ENCODE measurements at places on chromosomes 4 and X.

DNA sequence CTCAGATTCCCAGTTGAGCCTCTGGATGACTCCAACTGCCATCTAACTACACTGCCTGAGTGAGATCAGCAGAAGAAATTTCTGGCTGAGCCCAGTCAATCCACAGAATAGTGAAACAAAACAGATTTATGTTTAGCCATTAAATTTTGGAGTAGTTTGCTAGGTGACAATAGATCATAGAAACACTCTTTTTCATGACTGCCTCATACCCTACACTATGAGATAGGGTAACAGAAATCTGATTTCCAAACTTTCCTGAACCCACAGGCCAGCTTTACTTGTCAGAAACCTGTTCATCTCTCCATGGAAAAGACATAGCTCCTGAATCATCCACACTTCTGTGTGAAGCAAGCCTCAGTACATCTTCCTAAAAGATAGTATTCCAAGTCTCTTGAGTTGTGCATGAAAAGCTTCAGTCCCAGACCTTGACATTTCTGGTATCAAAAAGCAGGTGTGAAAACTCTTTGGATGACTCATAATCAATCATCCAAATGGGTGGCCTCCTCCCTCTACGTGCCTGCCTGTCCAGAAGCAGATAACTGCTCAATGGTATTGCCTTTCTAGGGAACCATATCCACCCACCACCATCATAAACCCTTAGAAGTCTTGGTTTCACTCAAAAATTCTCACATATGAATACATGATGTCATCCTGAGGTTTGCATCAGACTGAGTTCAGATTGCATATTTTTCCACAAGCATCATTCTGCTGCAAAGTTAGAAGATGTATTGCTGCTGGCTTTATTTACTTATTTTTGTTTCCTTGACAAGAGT, 47.5 kb upstream of the RAP2C start:
- DNase-seq, result no peak

DNA sequence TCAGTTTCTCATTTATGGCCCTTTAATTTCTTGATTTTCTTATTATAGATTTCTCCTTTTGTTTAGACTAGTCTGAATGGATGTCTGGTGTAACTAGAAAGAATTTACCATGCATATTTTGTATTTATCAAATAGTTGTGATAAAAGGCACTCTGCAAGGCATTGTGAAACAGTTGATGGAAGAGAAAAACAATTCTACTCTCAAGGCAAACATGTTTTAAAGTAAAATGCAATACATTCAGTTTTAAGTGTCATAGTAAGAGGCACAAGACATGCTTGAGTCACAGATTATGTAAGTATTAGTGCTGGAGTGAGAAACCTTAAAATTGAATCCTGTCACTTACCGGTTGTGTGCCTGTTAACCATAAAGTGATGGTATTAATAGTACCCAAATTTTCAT, 283.3 kb upstream of the DKK2 start:
- DNase-seq, result no peak

GRCh38 chr4:2285613-2286381, 23.9 kb upstream of the MXD4 start:
- no peak for DNase-seq

GRCh38 chr4:89579771-89580170, 257.2 kb downstream of the SNCA start:
- no peak for DNase-seq

DNA sequence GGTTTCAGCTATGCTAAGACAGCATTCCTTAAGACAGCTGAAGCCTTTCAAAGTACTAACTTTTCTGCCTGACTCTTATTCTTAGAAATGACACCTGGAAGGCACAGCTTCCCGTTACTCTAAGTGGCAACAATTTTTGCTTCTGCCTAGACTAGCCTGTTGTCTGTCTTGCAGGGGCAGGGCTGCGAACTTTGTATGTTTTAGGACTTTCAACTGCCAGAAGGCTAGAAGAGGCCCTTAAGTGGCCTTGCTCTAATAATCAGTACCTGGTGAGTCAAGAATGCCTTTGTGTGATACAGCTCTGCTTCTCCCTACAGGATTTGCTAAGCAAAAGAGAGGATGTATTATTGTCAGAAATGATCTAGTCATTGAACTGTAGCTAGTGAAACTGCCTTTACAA, 30.0 kb upstream of the TFDP3 start:
- no peak for DNase-seq

- DNase-seq, result no peak
These were observed 20.9 kb downstream of the KLB start for GRCh38 chr4:39427520-39428114.

- DNase-seq, result no peak
These were observed 63.8 kb downstream of the DLG3 start for GRCh38 chrX:70508296-70508911.

- DNase-seq, result no peak
These were observed 49.4 kb downstream of the ARHGEF6 start for GRCh38 chrX:136731207-136731782.

GRCh38 chr4:112023402-112023950, 121.8 kb upstream of the FAM241A start:
- no peak for DNase-seq

DNA sequence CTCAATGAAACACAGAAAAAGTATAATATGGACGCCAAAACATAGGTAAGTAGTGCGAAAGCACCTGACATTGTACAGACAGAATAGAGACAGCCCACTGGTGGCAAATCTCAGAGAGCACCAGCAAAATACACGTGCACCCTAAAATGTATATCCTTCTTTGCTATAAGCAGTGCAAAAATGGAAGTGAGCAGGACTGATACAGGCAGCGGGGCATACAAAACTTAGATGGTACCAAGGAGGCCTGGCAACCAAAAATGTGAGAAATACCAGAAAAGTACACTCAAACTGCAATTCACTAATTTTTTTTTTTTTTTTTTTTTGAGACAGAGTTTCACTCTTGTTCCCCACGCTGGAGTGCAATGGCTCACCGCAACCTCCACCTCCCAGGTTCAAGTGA, 63.9 kb downstream of the EIF4E start:
- no peak for DNase-seq

- no peak for DNase-seq
These were observed 88.6 kb upstream of the PRPS2 start for GRCh38 chrX:12702509-12703091.

DNA sequence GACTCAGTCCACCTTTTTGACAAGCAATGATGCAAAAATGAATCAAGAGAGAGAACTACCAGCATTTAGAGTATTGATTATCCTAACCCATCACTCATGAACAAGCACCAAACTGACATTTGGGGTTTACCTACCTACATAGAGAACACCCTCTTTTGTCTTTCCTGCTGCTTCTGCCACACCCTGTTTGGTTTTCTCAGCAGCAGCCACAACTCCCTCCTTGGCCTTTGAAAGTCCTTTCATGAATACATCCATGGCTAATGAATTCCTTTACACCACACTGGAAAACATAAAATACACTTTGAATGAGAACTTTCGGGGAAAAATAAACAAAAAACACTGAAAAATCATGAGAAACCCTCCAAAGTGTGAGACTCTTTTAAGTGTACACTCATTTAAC, 1.5 kb downstream of the SNCA start:
- DNase-seq, result no peak

GRCh38 chr4:113764720-113765264, 3.3 kb upstream of the CAMK2D start:
- no peak for DNase-seq

DNA sequence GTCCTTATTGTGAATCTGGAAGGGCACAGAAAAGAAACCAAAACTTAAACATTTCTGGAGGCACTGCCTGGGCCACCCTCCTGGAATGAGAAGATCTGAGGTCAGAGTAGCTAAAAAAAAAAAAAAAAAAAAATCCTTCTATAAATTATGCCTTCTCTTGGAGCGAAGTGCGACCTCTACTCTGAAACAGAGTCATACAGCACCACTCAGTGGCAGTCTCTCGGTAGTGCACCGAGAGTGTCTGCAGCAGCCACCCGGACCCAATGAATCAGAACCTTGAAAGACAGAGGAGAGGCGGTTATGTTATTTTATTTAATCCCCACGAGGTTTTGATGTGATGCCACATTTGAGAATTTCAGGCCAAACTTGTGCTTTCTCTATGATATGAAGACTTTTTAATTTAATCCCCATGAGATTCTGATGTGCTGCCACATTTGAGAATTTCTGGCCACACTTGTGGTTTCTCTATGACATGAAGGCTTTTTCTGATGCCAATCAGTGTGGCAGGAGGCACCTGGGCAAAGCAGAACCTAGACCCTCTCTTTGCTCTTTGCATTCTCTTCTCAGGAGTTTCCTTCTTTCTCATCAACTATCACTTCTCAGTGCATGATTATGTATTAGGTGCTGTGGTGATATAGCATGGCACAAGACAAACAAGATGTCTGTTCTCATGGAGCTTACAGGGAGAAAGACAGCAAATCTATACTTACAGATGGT, 5.6 kb upstream of the CT47C1 start:
- peak; percentile 1 for DNase-seq

DNA sequence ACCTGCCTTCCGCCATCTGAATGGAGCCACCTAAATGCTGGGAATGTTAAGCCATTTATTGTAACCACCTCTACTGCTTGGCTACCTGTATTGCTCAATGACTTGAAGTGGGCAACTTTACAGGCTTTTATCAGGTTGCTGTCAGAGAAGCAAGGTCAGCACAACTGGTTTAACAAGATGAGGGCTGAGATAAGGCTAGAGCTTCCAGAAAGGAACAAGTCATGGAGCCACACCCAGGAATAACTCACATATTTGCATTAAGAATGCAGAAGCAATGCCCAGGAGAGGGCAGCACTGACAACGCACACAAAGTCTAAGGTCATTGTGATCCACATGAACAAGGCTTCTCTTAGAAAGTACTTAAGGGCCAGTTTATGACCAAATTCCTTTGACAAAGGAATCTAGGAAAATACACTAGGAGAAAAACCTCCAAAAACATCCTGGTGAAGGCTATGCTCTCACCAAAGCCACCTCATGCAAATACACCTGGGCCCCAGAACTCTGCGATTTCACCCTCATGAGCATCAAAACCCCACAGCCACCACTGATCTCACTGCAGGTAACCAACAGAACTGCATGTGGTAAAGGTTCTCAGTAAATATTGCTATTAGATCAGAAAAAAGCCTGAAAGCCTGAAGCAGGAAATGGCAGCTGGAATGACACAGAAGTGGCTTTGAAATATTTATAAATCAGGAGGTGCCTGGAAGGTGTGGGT, 15.0 kb upstream of the STS start:
- no peak for DNase-seq

GRCh38 chr4:129570326-129570725, 474.4 kb downstream of the C4orf33 start:
- no peak for DNase-seq

DNA sequence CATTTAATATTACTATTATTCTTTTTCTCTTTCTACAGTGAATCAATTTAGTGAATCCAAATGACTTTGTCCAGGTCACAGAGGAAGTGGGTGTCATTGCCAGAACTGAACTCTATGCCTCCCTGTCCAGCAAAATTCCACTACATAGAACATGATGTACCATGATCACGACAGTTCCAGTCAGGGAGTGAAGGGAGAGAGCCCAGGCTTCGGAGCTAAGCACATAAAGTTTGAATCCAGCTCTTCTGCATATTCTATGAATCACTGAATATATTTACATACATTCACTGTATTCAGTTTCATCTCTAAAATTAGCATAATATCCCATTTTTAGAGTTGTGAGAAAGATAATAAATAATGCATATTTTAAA, 17.4 kb downstream of the ARHGEF38 start:
- no peak for DNase-seq

GRCh38 chr4:8255698-8256441, 13.7 kb upstream of the HTRA3 start:
- no peak for DNase-seq

DNA sequence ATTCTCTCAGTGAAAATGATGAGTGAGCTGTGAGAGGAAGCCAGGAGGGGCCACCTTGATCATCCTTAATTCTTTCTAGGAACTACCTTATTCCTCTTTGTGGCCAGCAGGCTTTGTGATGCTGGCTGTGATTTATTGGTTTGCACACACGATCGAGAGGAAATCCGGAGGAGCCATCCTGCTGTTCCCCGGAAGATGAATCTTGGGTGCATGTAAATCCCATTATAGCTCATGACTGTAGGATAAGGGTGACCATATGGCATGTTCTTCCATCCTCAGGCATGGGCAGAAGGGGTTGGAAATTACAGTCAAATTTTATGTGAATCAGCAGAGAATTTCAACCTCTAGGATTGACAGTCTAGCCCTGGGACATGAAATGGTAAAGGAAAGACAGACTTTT, 254.5 kb downstream of the UNC5C start:
- no peak for DNase-seq

DNA sequence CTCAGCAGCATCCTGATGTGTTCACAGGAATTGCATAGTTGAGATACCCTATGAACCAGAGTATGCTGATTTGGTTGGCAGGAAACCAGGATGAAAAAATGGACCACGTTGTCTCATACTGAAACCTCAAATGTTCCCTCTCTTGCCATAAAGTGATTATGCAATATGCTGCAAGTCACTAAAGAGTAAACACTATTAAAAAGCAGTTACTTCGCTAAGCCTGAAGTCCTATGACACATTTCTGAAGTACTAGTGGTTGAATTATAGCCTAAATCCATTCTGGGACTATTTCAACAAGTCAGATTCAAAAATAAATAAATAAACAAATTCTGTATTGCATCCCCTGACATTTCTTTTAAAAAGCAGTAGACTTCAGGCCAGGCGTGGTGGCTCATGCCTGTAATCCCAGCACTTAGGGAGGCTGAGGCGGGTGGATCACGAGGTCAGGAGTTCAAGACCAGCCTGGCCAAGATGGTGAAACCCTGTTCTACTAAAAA, 106.0 kb upstream of the NAP1L5 start:
- no peak for DNase-seq

DNA sequence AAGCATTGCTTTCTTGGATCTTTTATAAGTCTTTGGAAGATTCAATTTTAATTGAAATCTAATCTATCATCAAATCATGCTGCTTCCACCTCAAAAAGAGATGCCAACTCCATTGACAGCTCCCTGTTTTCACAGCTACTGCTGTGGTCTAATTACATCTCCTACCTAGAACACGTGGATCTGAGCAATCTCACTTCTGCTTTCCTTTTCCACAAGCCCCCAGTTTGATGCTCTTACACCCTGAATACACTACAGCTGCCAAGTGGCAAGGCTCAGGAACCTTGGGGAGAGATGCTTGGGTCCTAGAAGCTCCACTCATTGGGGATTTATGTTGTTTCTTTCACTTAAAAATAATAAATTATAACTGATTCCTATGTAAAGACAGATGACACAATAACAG, 172.0 kb downstream of the CFAP299 start:
- no peak for DNase-seq

Measured in stimulated activated CD4-positive, alpha-beta T cell treated with anti-CD3 and anti-CD28 coated beads, Interleukin-1b, Interleukin-23, amount 100 ng/mL, for 4 hours (primary cell).